ENCODE measurements at places on chromosomes 7 and 10. TPM values are rescaled to one million over a fixed set of nuclear protein-coding genes. Genes with fewer than 3 reads are reported as not detected.

The C10orf105 gene
- polyA plus RNA-seq = 0.06 TPM

The ARHGAP22 gene
- polyA plus RNA-seq = 1.3 TPM

The LRRC17 gene
- polyA plus RNA-seq = 28.5 TPM

The TMEM139 gene
- 1.0 TPM for polyA plus RNA-seq

The ADARB2 gene
- polyA plus RNA-seq = 0.16 TPM

The PPP1R17 gene
- not detected for polyA plus RNA-seq

The GPR37 gene
- 17.8 TPM for polyA plus RNA-seq

The CCL24 gene
- 0.24 TPM for polyA plus RNA-seq

DNA sequence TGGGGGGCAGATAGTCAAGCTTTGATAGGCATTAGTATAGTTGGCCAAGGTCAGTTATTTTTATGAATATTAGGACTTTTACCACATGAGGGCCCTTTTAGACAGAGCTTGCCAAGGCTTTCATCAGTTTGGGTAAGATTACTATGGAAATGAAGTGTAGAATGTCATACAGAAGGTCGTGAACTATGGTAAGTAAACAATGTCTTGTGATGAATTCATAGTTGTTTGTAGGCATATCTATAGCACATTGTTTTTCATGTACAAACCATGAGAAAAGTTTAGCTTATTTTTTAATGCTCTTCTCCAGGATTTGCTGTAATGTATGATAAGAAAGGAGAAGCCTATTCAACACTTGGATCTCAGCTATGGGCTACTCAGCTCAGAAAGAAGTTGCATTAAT is 4.3 kb downstream of the OR2A2 start:
- no peak for DNase-seq

DNA sequence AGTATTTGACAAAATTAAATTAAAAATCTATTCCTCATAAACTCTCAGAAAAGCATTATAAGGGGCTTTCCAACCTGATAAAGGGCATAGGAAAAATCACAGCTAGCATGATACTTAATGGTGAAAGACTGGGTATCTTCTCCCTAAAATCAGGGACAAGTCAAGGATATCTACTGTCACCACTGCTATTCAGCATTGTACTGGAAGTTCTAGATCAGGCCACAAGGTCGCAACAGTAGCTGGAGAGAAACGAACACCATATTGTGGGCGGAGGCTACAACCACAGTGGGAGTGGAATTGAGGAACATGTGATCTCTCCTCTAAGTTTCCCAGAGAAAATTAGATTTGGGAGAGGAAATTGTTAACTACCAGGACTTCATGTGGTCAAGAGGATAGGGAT is 70.0 kb upstream of the NAMPT start:
- DNase-seq = no peak

DNA sequence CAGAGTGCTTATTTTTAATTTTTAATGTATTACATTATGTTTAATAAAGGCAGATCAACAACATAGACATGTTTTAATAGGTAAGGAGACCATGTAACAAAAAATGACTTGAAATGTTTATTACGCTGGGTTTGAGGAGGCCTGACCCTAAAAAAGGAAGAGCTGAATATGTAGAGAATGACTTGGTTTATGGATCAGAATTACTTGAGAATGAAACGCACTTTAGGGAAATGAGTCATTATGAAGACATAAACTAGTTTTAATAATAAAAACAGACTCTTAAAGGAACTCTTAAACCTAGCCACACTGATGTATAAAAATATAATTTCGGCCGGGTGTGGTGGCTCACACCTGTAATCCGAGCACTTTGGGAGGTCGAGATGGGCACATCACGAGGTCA is 56.5 kb downstream of the CTTNBP2 start:
- no peak for DNase-seq

DNA sequence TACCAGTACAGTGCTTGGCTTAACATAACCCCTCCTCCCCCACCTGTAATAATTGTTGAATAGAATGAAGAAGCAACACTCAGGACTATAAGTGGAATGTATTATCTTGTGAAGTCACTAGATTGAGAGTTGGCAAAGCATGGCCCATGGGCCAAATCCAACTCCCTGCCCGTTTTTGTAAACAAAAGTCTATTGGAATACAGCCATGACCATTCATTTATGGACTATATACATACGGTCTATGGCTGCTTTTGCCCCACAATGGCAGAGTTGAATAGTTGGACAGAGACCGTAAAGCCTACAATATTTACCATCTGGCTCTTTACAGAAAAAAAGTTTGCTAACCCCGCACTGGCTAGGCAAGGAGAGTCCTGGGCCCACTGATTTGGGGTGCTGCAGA is 48.1 kb upstream of the CYCS start:
- DNase-seq = no peak

DNA sequence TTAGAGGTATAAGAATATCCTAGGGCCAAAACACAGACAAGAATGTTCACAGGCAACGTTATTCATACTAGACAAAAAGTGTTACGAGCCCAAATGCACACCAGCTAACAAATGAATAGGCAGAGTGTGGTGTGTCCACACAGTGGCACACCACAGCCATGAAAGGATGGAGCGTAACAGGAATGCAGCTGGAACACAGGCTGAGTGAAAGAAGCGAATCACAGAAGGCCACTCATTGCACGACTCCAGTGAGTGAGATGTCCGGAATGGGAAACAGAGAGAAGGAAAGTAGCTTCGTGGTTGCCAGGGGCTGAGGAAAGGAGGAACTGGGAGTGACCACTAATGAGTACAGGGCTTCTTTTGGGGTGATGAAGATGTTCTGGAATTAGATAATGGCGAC is 198.8 kb downstream of the TNS3 start:
- no peak for DNase-seq

- DNase-seq = no peak
Measured at GRCh38 chr7:78924581-78924980, 528.9 kb downstream of the MAGI2 start.

GRCh38 chr10:109922976-109923921 is at the start of gene XPNPEP1:
Gene XPNPEP1, minus strand, starts transcription at chr10:109923511. Its CDS starts 78 bp downstream, at chr10:109923433.
- DNase-seq = no peak

DNA sequence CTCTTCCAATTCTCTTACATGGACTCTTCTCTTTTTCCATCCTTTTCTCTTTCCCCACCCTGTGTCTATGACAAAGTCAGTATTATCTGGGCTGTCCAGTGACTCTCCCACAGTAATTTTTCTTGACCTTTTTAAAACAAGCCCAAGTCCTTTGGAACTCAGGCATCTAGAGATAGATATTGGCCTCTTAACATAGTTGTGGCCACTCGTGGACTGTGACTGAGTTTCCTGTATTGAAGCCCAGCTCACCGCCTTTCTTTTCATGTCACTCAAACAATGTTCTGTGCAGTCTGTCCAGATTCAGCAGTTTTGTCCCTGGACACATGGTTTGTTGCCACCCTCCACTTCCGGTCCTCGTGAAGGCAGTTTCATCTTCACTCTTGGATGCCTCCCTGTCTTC is 110.9 kb upstream of the CDC14C start:
- DNase-seq = no peak

- no peak for DNase-seq
Measured at GRCh38 chr7:150830937-150831336, 21.4 kb upstream of the AOC1 start.

DNA sequence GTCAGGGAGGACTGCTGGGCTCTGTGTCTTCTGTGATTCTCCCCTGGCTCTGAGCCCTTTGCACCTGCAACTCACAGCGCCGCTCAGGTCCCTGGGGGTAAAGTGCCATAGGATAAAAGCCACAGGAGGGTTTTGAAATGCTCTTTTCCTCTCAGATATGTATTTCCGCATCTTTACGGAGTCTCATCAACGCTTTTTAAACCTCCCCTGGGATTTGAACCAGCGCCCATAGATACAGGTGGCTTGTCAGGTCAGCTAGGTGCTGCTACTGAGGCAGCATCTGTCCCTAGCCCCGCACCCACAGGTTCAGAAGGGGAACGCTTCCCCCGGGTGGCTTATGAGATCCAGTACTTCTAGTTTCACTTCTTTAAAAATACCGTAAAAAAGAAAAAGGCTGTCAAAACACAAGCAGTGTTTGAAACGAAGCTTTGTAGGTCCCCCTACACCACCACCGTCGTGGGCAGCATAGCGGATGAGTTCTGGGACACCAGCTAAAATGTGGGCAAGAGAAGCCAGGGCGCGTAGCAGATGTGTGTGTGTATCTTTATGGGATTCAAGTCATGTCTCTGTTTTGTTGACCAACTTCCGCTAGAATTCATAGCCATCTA is 173.5 kb downstream of the CUX1 start:
- DNase-seq = no peak

GRCh38 chr10:50403074-50403473 is 151.8 kb upstream of the ASAH2 start:
- DNase-seq = no peak

DNA sequence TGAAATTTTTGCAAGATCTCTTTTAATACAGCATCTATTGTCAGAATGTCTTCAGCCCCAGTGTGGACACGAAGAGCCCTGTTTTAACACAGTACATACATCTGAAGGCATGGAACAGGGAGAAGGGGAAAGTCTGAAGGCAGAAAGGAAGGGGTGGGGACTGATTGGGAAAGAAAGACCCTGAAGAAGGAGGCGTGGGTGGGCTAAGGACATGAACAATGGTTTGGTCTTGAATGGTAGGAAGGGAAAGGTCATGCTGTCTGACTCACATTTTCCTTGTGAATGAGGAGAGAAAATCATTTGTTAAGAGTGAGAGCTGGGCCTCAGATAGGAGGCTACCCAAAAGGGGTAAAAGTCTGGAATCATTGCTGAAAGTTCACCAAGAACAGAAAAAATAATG is 297.1 kb downstream of the GALNT17 start:
- DNase-seq = no peak

DNA sequence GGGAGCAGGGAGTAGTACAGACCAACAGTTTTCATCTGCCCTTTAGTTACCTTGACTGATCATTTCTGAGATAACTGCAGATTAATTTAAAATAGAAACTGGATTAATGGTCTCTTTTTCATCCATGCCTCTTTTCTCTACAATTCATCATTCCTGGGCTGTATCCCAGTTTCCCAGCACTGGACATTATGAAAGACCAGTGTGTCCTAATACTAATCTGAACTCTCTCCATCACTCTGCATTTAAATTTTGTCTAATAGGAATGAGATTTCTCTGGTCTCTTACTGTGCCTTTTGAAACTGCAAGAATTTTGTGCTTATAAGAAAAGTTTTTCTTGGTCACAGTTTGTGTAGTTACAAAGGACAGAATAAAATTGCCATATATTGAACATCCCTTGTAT is 12.7 kb downstream of the PLEKHA8 start:
- DNase-seq = no peak
